ENCODE measurements at places on chromosomes 16 and 17.

GRCh38 chr17:9401434-9401833 is 174.2 kb downstream of the STX8 start:
- DNase-seq = no peak

DNA sequence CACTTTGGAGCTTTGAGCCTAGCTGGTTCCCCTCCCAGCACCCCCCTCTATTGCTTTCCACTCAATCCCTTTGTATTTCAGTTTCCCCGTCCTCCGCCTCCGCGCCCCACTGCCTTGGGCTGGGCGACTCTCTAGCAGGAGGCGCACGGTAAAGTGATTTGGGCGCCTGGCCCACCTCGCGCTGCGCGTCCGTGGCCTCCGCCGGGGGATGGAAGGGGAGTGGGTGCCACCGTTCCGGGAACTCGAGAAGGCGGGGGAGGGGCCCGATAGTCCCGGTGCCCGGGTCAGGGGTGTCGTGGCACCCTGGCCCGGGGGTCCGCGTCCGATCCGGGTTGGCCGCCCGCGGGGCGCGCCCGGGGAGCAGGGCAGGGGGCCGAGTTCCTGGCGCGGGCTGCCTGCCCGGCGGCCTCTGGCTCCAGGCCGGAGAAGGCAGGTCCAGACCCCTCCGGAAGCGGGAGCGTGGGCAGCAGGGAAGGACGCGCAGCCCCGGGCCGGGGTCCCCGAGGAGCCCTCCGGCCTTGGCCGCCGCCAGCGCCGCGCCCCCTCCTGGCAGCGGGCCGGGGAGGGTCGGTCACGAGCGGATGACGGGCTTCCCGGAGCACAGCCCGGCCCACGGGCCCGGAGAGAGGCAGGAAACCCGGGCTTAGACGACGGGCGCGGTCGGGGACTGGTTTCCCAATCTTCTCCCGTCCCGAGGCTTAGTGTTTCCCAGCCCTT is 15.8 kb downstream of the MEOX1 start:
- DNase-seq = no peak

- DNase-seq = peak; percentile 41
Measured at GRCh38 chr17:82892899-82893565, 53.2 kb upstream of the ZNF750 start.

GRCh38 chr16:52528393-52529065 is 18.4 kb downstream of the TOX3 start:
- DNase-seq = no peak

GRCh38 chr17:57752031-57752905 is 7.2 kb upstream of the CCDC182 start:
- DNase-seq = no peak

- DNase-seq = no peak
Measured at GRCh38 chr16:74951206-74951605, 33.7 kb downstream of the WDR59 start.

GRCh38 chr16:19168371-19169081 is 486 bp downstream of the SYT17 start:
- DNase-seq = no peak

GRCh38 chr17:46917516-46917915 is 5.4 kb upstream of the GOSR2 start:
- no peak for DNase-seq

- DNase-seq = peak; percentile 71
Measured at GRCh38 chr17:78759203-78759968, 22.7 kb downstream of the CYTH1 start.

DNA sequence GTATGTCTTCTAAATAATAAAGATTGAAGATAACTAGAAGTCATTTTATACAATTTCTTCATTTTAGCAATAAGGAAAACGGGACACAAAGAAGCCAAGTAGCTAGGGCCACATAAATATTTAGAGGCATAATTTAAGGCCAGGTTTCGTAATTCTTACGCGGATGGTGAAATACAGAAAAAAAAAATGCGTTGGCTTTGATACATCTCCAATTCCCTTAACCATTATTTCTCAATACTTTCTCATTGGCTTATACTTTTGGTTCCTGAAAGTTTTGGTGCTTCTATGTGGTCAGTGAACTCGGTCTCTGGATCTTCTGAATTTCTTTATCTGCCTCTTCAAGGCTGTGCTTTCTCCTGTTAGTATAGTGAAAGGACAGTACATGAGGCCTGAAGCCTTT is 888.1 kb downstream of the KCNJ2 start:
- DNase-seq = no peak
